ENCODE measurements at places on chromosomes 13 and 19.

GRCh38 chr13:110042253-110042950 lies 256.0 kb upstream of the IRS2 start:
- DNase-seq, result no peak

DNA sequence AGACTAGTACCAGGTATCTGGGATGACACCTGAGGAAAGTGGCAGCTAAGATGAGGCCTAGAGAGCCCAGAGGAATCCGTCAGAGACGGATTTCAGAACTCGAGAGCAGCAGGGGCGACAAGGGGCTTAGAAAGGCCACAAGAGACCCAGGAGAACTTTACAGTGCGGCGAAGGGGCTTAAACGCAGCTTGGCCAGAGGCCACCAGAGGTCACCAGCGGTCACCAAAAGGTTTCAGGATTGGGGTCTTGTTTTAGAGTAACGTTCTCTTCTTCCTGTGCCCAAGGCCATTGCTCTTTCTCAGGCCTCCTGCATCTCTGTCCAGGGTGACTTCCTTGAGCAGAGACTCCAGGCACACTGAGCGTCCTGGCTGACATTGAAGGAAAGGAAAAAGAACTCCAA lies 2.2 kb downstream of the ZSCAN22 start:
- DNase-seq, result peak; percentile 36

GRCh38 chr19:57171551-57172081 lies 4.3 kb upstream of the DUXA start:
- DNase-seq, result peak; percentile 33

- DNase-seq, result no peak
Measured at GRCh38 chr13:108070925-108071324, 144.4 kb downstream of the LIG4 start.

- no peak for DNase-seq
Measured at GRCh38 chr13:112071102-112071722, 4.3 kb downstream of the SOX1 start.

DNA sequence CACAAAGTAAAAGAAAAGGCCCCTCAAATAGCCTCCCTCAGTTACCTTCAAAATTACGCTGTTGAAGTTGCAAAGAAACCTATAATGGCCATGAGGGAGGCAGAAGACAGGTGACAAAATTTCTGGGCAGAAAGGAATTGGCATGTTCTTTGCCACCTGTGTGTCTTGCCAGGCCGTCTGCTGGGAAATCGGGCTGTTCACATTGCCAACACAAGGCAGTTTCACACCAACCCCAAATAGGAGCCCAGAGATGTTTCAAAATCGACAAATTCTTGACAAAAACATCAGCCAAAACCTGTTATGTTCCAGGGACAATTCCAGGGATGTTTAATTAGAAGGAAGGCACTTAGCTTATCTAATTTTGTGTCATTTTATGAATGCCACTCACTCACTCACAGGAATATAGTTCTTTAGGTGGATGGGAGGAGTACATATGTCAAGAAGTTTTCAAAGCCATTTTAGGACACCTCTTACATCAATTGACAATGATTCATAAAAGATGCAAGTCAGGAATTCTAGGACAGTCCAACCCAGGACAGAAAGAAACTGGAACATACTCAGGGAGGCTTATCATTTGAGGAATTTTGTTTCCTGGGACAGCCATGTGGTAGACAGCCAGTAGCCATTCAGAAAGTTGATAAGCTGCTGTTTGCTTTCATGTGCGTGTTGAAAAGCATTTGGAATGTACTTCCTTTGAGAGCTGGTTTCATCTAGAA lies 164.5 kb downstream of the RGCC start:
- DNase-seq, result no peak

DNA sequence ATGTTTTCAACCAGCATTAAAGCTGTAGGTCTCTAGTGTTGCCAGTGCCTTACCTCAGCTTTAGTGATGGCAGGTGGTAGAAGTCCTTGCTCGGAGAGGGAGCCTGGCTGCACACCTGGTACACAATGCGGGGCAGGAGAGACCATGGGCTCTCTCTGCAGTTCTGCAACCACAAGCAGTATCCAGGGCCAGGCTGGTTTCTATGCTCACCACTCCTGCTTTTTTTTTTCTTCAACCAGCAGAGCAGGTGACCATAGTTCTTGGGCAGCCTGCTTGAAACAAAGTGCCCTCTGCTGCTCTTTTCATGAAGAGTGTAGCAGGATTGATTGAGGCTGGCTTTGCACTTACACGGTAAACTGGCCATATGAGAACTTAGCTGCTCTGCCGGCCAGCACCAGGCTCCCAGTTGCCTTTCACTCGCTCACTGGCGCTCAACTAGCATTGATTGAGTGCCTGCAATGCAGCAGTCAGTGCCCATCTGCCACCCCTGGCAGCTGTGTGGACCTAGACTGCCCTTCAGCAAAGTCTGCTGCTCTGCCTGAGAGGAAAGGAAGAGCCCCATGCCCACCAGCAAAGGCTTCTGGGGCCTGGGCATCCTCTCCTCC lies 4.4 kb upstream of the CHAMP1 start:
- DNase-seq, result no peak

DNA sequence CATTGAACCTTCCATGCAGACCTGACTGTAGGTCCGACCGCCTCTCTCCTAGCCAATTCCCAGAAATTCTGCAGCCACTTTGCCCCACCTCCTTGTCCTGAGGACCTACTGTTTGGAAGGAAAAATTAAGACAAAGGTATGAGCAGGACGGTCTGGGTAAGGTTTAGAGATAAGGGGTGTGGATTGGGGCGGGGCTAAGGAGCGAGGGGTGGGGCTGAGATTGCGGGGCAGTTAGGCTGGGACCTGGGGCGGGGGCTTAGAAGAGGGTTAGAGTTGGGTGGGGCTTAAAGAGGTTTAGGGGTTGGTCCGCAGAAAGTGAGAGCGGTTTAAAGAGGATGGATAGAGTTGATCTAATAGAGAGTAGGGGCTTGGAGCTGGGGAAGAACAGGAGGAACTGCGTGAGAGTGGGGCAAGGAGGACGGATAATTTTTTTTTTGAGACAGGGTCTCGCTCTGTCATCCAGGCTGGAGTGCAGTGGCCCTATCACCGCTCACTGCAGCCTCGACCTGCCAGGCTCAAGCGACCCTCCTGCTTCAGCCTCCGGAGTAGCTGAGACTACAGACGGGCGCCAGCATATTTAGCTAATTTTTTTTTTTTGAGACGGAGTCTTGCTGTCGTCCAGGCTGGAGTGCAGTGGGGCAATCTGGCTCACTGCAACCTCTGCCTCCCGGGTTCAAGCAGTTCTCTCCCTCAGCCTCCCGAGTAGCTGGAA lies 1.7 kb upstream of the ZNF865 start:
- DNase-seq, result no peak

- DNase-seq, result no peak
Measured at GRCh38 chr19:33132425-33132824, 511 bp downstream of the WDR88 start.

DNA sequence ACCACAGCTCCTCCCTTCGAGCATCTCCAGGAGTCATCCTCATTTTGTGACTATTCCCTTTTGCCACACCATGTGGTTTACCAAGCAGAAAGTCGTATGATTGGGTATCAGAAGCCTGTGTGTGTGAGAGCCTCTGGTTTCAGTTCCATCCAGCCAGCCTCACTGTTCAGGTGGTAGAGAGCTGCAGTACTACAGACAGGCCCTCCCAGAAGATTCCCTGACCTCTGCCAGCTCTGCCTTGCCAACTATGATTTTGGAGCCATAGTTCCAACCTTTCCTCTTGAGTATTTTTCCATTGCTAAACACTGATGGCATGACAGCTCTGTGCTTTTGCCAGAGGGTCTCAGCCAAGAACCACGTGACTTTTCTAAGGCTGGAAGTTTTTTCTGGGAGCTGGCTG lies 82.5 kb downstream of the DHRS12 start:
- DNase-seq, result no peak

DNA sequence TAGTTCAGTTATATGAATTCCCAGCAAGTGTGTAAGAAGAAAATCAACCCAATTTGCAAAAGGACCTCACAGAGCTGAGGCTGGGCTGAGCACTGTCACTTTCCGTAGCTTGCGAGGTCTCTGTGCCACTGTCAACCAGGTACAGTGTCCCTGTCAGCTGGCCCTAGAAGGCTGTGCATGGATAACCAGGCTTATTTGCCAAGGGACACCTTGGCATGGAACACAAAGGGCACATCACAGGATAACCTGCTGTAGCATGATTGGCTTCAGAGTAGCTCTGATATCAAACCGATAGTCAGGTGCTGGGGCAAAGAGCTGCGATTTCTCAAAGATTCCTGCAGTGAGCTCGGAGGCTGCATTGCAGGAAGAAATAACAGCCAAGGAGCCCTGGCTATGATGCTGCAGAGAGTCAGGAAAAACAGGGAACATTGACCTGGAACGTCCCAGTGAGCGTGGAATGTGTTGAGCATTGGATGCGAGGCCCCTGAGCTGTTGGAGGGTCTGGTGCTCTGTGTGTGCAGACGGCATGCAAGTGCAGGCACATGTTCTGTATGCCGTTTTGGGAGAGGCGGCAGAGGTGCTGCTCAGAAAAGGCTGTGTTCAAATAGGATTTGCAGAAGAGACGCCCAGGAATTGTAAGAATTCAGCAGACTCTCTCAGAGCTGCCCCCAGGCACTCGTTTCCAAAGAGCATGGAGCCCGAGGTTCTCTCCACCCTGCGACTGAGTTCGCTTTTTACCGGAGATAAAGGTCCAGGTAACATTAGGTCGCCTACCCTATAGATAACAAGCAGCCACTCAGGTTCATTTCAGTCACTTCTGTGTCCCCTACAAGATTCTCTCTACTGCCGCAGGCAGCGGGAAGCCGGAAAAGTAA lies 213.5 kb upstream of the IRS2 start:
- no peak for DNase-seq

- DNase-seq, result no peak
Measured at GRCh38 chr13:99686944-99687411, 185.7 kb downstream of the TM9SF2 start.

DNA sequence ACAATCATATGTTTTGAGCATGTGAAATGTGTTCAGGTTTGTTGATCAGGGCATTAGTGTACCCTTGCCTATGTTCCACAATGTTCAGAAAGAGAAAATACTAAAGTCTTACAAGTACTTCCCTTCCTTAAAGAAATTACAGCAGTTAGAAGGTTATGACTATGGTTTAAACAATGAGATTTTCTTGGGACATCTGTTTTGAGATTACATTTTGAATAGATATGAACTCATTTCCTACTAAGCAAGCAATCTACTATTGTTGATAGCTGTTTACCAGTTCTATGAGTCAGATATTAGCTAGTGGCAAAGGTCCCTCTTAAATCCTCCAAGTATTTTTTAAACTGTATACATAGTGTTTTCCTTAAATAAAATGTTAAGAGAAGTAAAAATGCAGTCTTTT lies 241.3 kb downstream of the DACH1 start:
- no peak for DNase-seq

- DNase-seq, result no peak
Measured at GRCh38 chr19:1018393-1018792, 2.5 kb downstream of the TMEM259 start.

GRCh38 chr13:66994097-66994496 lies 236.0 kb downstream of the PCDH9 start:
- DNase-seq, result no peak

DNA sequence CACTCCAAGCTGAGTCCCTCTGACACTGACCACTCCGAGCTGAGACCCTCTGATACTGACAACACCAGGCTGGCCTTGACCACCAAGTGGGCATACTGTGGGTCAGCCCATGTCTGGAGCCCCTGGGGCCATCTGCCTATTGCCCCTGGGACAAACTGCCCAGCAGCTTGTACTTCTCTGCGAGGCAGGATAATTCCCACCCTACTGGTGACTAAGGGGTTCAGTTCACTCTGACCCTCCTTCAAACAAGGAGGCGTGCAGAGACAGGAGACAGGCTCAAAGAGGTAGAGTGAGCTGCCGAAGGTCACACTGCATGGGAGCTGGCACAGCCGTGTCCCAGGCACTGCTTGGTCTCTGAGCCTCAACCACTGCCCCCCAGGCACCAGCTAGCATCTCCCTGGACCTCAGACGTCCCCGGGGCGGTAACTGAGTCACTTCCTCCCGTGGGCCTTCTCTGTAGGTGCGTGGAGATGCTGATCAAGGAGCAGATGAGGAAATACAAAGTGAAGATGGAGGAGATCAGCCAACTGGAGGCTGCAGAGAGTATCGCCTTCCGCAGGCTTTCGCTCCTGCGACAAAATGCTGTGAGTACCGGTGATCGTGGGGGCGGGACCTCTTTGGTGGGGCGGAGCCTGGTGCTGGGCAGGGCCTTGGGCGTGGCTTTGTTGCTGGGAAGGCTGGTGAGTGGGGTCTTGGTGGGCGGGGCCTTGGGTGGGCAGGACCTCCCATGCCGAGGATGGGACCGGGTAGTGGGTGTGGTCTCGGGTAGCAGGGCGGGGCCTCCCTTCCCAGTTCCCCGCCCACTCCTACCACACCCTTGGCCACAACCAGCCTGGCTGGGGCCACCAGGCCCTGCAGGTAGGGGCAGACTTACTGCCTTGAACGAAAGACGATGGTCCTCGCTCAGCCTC lies 5.8 kb upstream of the USE1 start:
- DNase-seq, result peak; percentile 48

GRCh38 chr19:49011194-49011593 lies 5.7 kb downstream of the LHB start:
- DNase-seq, result no peak

GRCh38 chr19:17829855-17830566 lies 8.7 kb upstream of the INSL3 start:
- DNase-seq, result no peak

- no peak for DNase-seq
Measured at GRCh38 chr13:46641274-46642081, 88.5 kb downstream of the LRCH1 start.

DNA sequence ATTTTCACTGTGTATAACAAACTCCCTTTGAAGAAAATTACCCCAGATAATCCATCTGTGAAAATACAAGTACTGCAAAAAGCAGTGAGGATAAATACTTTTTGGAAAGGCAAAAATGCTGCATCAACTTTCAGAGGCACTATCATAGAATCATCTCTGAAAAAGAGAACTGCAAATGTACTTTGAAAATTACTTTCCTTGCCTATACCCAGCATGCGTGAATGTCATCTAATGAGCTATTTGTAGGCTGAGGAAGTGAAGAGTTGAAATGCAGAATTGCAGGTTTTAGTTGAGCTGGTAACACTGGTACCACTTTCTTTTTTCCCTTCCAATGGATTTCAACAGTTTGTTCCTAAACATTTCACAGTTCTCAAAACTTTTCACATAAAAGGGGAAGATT lies 196.7 kb downstream of the TBC1D4 start:
- no peak for DNase-seq

- DNase-seq, result no peak
Measured at GRCh38 chr19:5011476-5012238, 42.7 kb downstream of the KDM4B start.

- peak; percentile 71 for DNase-seq
Measured at GRCh38 chr19:45250832-45251451, at the start of gene MARK4. Gene MARK4 (plus strand): TSS chr19:45251271. CDS start chr19:45251589, 318 bp downstream.

DNA sequence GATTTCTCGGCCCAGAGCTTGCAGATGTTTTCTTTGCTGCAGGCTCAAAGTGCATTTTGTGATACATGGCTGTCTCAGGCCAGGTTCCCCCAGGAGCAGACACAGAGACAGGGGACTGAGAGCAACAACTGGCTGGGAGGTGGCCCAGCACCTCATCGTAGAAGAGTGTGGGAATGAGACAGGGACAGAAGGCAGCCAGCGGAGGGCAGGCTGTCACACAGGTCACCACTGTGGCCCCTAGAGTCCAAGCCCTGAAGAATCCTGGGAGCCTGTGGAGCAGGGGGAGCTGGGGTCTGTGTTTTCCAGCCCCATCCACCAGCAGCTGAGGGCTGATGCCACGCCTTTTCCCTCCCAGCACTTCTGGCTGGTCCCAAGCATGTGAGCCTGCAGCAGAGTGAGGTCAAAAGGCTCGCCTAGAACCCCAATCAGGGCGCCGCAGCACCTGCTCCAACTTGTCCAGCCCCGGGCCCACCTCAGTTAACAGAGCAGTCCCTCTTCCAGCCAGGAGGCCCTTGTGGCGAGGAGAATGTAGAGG lies 723.8 kb downstream of the UQCRFS1 start:
- DNase-seq, result no peak
